ENCODE measurements at places on chromosomes 4 and X.

- no peaks in the 10 kb centered on the region for H3K36me3 ChIP-seq
- no peak overlapping the region for H3K27ac ChIP-seq
- no peaks in the 10 kb centered on the region for H3K4me1 ChIP-seq
- DNase-seq: no peak
- no peak overlapping the region for H3K4me3 ChIP-seq
Measured at GRCh38 chrX:137195991-137196390, 162.2 kb upstream of the GPR101 start.

DNA sequence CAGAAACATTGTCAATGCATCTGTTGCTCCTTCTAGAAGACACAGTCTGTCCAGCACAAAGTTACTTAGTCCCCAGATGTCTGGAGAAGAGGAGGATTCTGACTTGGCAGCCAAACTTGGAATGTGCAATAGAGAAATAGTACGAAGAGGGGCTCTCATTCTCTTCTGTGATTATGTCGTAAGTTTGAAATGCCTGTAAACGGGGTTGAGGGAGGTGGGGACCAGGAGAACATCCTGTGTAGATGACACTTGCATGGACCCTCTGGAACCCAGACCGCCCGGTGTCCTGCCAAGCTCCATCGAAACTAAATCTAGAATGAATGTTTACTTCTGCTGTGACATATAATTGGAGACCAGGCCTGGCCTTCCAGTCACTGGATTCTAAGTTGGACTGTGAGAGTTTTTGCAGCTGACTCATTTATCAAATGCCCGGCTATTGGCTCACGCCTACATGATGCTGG is 45.0 kb upstream of the MSANTD1 start:
- no peak overlapping the region for H3K4me3 ChIP-seq
- H3K4me1 ChIP-seq: peaks cover 6% of the 10 kb centered on the region
- no peak overlapping the region for H3K27ac ChIP-seq
- H3K27me3 ChIP-seq: no peaks in the 10 kb centered on the region
- DNase-seq: no peak

DNA sequence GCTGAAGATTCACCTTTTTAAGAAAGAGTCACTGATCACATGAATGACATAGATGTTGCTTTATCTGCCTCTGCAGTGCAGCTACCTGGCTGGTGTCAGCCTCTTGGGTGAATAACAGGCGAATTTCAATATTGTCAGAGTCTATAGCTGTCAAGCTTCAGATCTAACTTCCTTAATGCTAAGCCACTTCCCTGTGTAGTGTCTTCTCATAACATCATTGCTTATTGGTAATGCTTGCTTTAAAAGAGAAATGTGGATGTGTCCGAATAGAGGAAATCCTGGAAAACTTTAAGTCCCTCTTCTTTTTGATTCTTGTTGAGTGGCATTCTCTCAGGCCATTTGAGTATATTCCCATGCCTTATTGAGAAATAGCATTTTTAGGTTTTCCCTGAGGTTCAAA is 7.3 kb upstream of the IGFBP7 start:
- H3K27me3 ChIP-seq: peaks cover 27% of the 10 kb centered on the region
- H3K27ac ChIP-seq: no peak overlapping the region
- no peaks in the 10 kb centered on the region for H3K4me1 ChIP-seq
- H3K36me3 ChIP-seq: no peaks in the 10 kb centered on the region
- DNase-seq: no peak
- no peak overlapping the region for H3K4me3 ChIP-seq

GRCh38 chrX:106932492-106932923 is 12.3 kb downstream of the CLDN2 start:
- H3K27me3 ChIP-seq: no peaks in the 10 kb centered on the region
- H3K36me3 ChIP-seq: no peaks in the 10 kb centered on the region
- peak overlapping the region; percentile 42 for H3K4me3 ChIP-seq
- no peak for DNase-seq
- H3K27ac ChIP-seq: peak overlapping the region; percentile 88

DNA sequence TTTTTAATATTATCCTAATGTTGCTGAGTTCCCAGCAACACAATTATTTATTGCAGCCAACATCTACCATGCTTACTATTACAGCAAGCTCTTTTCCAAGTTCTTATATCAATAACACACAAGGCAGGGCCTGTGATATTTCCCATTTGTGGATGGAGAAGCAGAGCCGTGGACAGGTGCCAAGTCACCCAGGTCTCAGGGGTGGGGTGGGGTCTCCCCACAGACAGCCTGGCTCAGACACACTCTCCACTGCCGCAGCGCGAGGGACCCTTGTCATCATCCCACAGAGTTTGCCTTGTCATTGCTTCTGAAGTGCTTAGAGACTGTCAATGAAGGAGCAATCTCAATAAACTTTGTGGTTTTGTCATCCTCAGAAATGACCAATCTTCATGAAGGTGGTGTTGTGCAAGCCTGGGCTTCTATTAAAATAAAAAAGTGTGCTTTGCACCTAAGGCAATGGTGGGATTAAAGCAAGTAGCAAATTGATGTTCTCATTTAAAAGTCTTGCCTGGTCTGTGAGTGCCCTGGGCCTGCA is 76.1 kb downstream of the SORBS2 start:
- no peak for DNase-seq
- peaks cover 12% of the 10 kb centered on the region for H3K36me3 ChIP-seq
- no peaks in the 10 kb centered on the region for H3K27me3 ChIP-seq
- H3K4me3 ChIP-seq: no peak overlapping the region
- H3K4me1 ChIP-seq: peaks cover 50% of the 10 kb centered on the region

DNA sequence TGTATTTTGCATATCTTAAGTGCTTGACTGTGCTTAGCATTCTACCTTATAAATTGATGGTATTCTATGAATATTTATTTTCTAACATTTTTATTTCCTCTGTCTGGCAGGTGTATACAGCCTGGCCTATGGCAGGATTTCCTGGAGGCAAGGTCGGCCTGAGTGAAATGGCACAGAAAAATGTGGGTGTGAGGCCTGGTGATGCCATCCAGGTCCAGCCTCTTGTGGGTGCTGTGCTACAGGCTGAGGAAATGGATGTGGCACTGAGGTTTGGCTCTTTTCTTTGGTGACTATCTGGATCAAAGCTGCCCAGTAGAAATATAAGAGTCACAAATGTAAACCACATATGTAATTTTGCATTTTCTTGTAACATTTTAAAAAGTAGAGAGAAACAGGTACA is 6.5 kb upstream of the NUDT6 start:
- no peak overlapping the region for H3K27ac ChIP-seq
- no peaks in the 10 kb centered on the region for H3K4me1 ChIP-seq
- no peak for DNase-seq

GRCh38 chr4:73653695-73654106 is 33.5 kb upstream of the RASSF6 start:
- peak; percentile 8 for DNase-seq
- H3K36me3 ChIP-seq: no peaks in the 10 kb centered on the region
- no peaks in the 10 kb centered on the region for H3K27me3 ChIP-seq
- no peak overlapping the region for H3K4me3 ChIP-seq

DNA sequence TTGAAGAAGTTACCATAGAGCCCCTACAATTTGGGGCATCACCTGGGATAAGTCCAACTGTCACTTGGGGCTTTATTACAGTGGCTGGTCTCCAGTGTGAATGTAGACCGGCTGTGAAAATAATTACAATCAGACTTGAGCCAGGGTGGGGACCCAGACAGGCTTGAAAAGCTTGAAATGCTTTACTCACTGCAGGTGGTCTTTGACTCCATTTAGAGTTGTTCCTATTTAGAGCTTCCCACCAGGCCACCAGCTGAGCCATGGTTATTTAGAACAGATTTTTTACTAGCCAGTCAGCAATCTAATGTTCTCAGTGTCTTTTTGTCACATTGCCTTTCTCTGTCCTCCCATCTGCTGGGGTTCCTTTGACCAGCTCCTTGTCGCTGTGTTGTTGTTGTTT is 5.7 kb downstream of the ARHGAP10 start:
- peaks cover 71% of the 10 kb centered on the region for H3K27me3 ChIP-seq
- no peak for DNase-seq
- H3K4me3 ChIP-seq: no peak overlapping the region
- no peak overlapping the region for H3K27ac ChIP-seq
- H3K36me3 ChIP-seq: no peaks in the 10 kb centered on the region

- no peak overlapping the region for H3K4me3 ChIP-seq
- no peaks in the 10 kb centered on the region for H3K27me3 ChIP-seq
- no peak for DNase-seq
- no peaks in the 10 kb centered on the region for H3K36me3 ChIP-seq
- peaks cover 57% of the 10 kb centered on the region for H3K4me1 ChIP-seq
Measured at GRCh38 chr4:98608356-98608755, 50.1 kb downstream of the TSPAN5 start.

DNA sequence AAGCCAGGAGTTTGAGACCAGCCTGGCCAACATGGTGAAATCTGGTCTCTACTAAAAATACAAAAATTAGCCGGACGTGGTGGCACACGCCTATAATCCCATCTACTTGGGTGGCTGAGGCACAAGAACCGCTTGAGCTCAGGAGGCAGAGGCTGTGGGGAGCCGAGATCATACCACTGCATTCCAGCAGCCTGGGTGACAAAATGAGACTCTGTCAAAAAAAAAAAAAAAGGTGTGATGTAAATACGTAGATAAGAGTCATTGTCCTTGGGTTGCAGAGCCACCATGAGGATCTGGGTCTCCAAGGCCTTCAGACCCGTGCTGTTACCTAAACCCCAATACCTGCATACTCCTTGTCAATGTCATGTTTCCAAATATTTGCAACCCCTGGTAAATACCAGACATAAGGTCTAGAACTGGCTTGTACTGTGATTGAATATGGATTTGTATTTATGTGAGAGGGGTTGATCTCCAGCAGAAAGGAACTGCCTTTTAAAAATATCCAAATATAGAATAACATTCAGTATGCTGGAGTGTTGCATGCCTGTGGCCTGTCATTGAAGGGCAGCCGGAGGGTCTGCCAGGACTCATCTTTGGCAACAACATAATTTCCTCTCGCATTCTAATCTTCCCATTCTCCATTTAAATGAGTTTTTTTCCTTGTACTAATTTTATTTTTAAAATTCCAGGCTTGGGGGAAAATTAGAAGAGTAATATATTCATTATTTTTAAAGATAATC is 40.4 kb downstream of the ATXN3L start:
- DNase-seq: no peak
- peaks cover 11% of the 10 kb centered on the region for H3K36me3 ChIP-seq
- peaks cover 19% of the 10 kb centered on the region for H3K4me1 ChIP-seq

GRCh38 chrX:38341442-38341841 is 11.0 kb upstream of the OTC start:
- DNase-seq: no peak
- H3K27me3 ChIP-seq: no peaks in the 10 kb centered on the region

- no peak overlapping the region for H3K4me3 ChIP-seq
- H3K27me3 ChIP-seq: no peaks in the 10 kb centered on the region
- no peak overlapping the region for H3K27ac ChIP-seq
Measured at GRCh38 chrX:44506678-44507077, 36.0 kb downstream of the FUNDC1 start.

DNA sequence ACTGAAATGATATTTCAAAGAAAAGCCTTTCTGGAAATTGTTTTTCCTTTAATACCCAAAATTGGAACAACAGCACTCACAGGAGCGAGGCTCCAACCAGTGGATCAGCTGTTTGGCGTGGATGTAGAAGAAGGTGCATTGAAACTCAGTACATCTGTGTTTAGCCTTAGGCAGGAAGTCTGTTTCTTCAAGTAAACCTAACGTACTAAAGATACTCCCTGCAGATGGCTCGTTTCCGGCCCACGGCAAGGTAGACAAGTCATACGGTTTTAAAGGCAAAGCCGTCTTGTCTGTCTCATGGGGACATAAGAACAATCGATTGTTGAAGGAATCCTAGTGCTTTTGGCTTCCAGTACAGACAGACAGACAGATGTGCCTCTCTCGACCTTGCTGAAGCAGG is 50.0 kb upstream of the CLCN4 start:
- H3K36me3 ChIP-seq: peaks cover 12% of the 10 kb centered on the region
- no peak overlapping the region for H3K27ac ChIP-seq
- DNase-seq: no peak

GRCh38 chr4:141195095-141195707 is 25.5 kb upstream of the ZNF330 start:
- H3K27ac ChIP-seq: no peak overlapping the region
- peaks cover 31% of the 10 kb centered on the region for H3K27me3 ChIP-seq

DNA sequence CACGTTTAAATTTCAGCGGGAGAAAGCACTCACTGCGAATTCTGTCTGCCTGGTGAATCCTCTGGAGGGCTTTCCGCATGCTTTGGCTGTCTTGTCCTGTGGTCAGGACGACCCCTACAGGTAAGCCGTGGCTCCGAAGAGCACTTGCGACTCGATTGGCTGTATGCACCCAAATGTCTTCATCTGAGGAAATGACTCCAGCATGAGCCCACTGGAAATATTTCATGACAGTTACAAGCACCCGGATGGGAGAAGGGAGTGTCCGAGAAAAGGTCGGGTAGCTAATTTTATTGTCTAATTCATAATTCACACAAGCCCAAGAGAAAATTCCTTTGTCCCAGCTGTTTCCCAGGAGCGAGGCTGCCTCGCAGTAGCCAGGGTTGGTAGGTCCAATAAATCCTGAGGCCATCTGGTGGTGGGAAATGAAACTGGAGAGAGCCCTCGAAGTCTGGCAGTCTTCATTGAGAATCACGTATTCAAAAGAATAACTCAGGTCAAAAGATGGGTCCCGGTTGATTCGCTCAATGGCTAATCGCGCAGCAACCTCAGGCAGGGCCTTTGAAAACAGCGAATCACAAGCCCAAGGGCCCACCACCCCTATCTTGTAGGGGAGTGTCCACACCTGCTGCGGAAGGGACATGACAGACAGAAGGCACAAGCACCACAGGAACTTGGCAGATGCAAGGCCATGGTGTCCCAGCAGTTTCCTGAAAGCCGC is 6.6 kb downstream of the GUCY2F start:
- no peak overlapping the region for H3K27ac ChIP-seq
- no peaks in the 10 kb centered on the region for H3K27me3 ChIP-seq
- H3K36me3 ChIP-seq: no peaks in the 10 kb centered on the region

DNA sequence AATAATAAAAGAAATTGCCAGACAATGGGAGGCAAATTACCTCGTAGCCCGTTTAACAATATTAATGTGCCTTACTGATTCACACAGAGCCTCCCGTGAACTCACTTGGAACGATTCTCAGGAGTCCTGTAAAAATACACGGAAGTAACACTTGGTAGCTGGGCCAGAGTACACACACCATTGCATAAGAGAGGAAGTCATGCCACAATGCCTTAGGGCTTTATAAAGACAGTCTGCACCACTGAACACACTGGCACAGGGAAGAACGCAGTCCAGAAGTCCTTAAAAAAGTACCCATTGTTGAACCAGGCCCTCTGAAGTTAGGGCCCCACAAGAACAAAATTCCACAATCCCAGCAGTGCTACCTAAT is 15.1 kb downstream of the SLC2A9 start:
- no peak for DNase-seq
- H3K36me3 ChIP-seq: no peaks in the 10 kb centered on the region
- H3K27me3 ChIP-seq: no peaks in the 10 kb centered on the region
- no peak overlapping the region for H3K27ac ChIP-seq

DNA sequence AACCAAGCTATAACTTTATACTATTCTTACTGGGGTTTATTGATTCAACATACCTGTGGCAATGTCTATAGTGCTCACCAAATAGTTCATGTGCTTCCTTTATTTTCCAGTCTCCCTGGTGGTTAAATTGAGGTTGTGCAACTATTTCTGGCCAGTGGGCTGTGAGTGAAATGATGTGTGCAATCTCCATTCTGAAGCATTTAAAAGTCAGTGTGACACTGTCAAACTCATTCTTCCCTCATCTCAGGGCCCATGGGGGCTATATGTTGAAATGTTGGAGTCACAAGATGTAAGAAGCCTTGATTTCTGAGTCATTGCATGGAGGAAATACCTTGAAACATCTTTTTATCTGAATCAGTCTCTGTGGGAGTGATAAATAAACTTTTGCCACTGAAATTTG is 414.3 kb upstream of the RPS6KA3 start:
- H3K27ac ChIP-seq: no peak overlapping the region
- H3K4me3 ChIP-seq: no peak overlapping the region
- H3K36me3 ChIP-seq: peaks cover 3% of the 10 kb centered on the region
- no peaks in the 10 kb centered on the region for H3K4me1 ChIP-seq
- peaks cover 10% of the 10 kb centered on the region for H3K27me3 ChIP-seq

Data from neural crest cell (in vitro differentiated cells).